NCI-H1436 treated with DMSO at 0.1 percent for 48 hours (cell line): ENCODE measurements at places on chromosomes 13 and 19.

DNA sequence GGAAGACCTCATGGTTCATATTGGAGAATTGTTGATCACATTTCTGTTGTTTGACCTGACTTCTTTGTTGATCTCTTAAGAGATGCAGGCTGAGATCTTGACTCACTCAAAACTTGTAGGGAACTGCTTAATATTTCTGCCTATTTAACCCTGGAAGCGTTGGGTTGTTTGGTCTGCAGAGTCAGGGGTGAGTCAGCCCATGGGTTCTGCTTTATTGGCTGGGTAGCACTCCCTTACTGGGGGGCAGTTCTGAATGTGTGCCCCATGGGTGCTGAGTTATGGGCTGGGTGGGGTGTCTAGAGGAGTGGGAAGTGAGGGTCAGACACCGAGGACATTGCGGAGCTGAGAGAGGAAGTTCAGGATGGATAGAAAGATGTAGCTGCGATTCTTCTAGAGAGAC, 87.9 kb downstream of the LRCH1 start:
- no peak for DNase-seq

GRCh38 chr19:38020311-38020710, 113.3 kb downstream of the SIPA1L3 start:
- DNase-seq, result no peak

GRCh38 chr13:42007844-42008243, 40.6 kb upstream of the DGKH start:
- no peak for DNase-seq

DNA sequence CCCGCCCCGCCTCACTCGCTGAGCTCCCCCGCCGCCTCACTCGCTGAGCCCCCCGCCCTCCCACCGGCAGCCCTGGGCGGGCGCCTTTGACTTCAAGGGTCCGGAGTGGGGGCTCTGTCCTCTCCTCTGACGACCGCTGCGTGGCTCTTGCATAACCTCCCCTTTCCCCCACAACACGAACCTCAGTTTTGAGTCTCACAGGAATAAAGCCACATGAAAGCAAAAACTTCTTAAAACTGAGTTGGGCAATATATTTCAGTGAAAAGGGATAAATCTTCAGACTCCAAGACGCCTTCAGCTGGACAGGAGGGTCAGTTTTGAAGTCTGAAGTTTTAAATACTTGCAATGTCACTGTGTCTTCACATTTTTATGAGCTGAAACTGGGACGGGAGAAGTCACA, 70.6 kb upstream of the C13orf46 start:
- no peak for DNase-seq

DNA sequence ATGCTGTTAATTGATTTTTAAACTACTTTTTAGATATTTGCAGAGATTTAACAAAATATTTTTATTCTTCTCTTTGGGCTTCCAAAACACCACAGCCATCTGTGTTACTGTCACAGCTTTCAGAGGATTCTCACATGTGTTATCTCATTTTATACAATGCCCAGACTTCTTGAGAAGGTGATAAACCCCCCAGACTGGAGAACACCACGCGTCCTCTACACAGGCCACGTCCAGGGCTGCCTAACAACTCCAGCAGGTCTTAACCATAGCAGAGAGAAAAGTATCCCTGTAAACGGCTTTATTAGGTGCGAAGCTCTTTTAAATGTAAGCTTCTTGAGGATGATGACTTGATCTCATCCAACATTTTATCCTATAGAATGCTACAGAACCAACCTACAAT, 2.0 kb downstream of the GPR183 start:
- no peak for DNase-seq

- DNase-seq, result no peak
Observed at GRCh38 chr13:107395927-107396662, 819.2 kb downstream of the LIG4 start.

GRCh38 chr19:30087381-30088138, 145.5 kb downstream of the URI1 start:
- DNase-seq, result no peak

- DNase-seq, result no peak
Observed at GRCh38 chr13:90742381-90742780, 605.1 kb upstream of the MIR17HG start.

- no peak for DNase-seq
Observed at GRCh38 chr13:43128504-43128961, 105.1 kb downstream of the DNAJC15 start.

DNA sequence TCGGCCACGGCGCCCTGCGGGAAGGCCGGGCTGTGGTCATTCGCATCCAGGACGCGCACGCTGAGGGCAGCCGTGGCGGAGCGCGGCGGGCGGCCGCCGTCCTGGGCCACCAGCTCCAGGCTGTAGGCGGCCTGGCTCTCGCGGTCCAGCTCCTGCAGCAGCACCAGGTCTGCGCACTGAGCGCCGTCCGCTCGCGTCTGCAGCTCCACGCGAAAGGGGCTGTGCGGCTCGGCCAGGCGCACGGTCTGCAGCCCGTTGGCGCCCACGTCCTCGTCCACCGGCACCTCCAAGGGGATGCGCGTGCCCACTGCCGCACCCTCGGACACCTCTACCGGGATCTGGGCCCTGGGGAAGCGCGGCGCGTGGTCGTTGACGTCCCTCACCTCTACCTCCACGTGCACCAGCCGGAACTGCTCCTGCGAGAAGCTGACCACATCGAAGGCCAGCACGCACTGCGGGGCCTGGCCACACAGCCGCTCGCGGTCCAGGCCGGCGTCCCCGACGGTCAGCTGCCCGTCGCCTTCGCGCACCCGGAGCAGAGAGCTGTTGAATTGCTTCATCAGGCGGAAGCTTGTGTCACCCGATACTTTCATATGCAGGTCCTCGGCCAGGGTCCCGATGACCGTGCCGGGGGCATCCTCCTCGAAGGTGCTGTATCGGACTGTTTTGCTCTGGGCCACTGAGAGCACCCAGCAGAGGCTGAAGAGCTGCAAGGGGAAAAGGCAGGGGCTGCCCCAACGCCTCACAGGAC, 583 bp downstream of the PCDH8 start:
- DNase-seq, result no peak
